ENCODE measurements at places on chromosomes 12 and 14.

- no peak for DNase-seq
Observed at GRCh38 chr12:77133566-77133965, 68.2 kb upstream of the E2F7 start.

- DNase-seq: peak; percentile 32
Observed at GRCh38 chr12:66129934-66130266, 650 bp downstream of the LLPH start.

DNA sequence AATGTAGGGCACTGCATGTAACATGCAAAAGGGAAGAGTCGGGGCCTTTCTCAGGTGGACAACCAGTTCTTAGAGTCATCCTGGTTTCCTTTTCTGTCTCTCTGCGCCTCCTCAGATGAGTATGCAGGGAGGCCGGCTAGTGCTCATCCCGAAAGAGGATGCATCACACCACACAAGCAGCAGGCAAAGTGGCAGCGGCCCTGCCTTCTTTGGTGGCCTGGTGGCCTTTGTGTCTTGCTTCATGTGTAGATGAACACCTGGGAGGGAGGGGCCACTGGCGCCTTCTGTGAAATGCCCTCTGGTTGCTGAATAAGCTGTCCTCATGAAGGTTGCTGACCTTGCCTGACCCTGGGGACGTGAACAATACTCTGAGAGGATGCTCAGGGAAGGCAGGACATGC, 18.0 kb downstream of the SLC24A4 start:
- DNase-seq: peak; percentile 29

GRCh38 chr14:59331217-59331616, 134.0 kb downstream of the GPR135 start:
- no peak for DNase-seq

- DNase-seq: peak; percentile 41
Observed at GRCh38 chr12:108638141-108638827, 4.6 kb upstream of the SELPLG start.

DNA sequence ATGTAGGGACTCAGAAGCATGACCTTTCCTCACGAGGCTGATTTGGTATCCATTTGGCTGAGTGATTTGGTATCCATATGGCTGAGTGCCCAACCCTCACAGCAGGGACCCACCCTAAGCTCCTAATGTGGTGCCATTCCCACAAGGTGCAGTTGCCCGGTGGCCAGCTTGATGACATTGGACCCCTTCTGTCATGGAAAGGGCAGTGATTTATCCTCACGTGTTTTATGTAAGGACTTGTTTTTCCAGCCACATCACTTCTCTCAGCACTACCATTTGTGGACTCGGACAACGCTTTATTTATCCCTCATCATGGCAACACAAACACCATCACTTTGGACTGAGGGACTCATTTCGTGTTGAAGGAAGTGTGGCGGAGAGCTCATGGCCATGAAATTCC, 8.5 kb upstream of the CDC42BPB start:
- no peak for DNase-seq

GRCh38 chr12:7154901-7155470, 24.8 kb downstream of the CLSTN3 start:
- DNase-seq: no peak

DNA sequence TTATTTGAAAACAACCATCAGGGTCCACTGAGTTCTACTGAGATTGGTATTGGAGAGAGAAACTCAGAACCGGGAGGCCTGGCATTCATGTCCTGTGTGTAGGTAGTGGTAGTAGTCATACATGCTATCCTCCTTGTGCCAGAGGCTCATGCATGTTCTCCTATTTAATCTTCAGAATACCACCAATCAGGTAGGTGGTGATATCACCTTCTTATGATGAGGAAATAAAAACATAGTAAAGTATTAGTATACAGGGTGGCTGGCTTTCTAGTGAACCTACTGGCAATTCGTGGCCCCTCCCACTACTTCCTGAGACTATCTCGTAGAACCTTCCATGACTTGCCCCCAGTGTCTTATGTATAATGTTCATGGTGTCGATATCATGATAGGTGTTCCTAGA, 40.5 kb upstream of the EID3 start:
- DNase-seq: no peak

DNA sequence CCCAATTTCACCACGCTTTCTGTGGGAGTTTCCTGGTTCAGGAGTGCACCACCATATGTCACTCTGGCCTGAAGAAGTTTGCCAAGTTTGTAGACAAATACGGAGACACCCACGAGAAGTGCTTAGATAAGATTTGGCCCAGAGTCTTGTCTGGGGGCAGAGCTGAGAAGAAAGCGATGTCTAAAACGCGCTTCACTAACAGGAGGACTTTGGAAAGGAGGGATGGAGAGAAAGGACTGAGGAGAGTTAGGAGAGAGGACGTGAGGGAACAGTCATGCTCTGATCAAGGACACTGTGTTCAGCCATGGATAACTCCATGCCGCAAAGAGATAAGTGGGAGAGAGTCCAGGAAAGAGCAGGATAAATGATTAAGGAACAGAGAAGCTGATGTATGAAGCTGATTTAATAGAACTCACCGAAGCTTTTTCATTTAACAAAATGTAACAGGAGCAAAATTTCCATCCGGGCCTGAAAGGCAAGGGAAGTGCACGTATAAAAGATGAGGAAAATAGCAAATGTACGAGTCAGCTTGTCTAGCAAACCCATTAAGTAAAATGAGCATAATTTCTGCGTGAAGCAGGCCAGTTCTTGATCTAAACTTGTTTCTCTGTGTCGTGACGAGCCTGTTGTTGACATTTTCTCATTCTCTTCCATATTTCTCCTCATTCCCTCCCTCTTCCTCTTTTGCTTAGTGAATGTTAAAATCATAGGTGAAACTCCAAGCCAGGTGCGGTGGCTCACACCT, 23.4 kb upstream of the MAP3K9 start:
- no peak for DNase-seq

DNA sequence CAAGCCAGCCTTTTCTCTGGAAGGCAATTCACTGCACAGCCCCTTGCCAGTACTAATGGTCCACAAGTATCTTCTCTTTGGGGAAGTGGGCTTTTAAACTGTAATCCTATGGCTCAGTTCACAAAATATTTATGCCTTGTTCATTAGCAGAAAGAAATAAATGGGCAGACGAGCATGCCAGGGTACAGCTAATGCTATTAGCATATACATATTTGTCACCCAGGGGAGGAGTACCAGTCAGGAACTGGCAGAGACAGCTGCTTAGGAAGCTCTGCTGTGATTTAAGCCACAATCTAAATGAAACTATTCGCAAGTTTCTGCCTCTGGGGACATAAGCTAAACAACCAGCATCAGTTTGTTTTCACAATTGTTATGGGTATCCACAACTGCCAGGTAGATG, 113.4 kb upstream of the CCDC198 start:
- DNase-seq: peak; percentile 72

GRCh38 chr14:54278665-54279295, 118.0 kb upstream of the CDKN3 start:
- no peak for DNase-seq

DNA sequence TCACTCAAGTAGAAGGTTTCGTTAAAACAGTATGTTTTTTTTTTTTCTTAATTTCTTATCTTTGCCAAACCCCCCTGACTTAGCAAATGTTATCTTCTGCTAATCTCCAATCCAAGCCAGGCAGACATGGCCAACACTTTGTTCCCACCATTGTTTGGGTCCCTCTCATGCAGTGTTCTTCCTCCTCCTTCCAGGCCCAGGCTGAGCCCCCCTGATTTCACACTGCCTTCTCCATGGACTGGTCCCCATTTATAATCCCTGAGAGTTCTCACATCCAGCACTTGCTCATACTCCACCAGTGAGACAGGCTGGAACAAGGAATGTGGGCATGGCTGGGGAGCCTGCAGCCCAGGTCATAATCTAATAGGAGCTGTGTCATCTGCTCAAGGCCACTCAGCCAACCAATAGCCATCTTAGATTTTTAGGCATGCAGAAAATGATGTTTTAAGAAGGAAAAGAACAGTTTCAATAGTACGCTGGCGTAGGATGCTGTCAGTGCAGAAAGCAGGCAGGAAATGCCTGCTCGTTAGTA, 238.4 kb upstream of the CCDC196 start:
- no peak for DNase-seq

GRCh38 chr14:32985866-32986265, 47.2 kb downstream of the NPAS3 start:
- DNase-seq: no peak

DNA sequence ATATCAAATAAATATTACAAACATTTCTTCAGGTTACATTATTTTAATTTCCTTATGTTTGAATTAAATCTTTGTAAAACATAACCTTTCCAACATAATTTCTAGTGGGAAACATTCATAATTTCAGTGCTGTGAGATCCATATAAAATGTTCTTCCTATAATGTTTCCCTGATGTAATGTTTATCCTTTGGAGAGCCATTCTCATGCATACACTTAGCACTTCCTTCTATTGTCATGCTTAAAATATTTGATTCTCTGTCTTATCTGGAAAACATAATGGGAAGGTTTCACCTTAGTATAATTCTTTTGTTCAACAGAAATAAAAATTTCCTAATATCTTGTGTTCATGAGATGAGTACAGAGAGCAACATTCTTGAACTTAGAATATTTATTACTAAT, 472.5 kb downstream of the ADAMTS20 start:
- DNase-seq: no peak

GRCh38 chr12:51887476-51888315, at the start of gene ANKRD33:
TSS of gene ANKRD33 (plus strand) at chr12:51888103. CDS start at chr12:51888187, 84 bp downstream.
- peak; percentile 99 for DNase-seq

DNA sequence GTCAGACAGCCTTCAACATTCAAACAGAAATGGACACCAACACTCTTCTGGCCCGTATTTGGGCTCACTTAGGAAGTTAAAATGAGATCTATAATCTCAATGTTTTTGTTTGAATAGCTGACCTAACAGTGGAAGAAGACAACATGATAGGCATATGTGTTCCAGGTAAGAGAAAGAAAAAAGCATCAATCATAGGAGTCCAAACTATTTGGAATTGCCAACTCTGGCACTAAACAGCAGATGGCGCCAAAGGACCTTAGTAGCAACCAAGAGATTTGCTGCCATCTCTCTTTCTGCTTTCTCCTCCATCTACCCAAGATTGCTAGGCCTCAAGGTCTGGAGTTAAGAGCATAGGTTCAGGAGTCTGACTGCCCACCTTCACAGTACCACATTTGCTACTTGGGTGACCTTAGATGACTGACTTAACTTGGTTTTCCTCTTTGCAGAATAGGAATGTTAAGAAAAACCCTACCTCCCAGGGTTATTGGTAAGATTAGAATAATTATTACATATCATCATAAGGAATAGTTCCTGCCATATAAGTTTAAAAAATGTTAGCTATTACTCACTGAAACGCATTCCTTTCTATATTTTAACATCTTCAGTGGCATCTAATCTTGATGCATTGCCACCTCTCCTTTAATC, 30.2 kb downstream of the PEX5 start:
- DNase-seq: peak; percentile 90

- DNase-seq: no peak
Observed at GRCh38 chr12:87671757-87672156, 357.4 kb downstream of the C12orf50 start.

DNA sequence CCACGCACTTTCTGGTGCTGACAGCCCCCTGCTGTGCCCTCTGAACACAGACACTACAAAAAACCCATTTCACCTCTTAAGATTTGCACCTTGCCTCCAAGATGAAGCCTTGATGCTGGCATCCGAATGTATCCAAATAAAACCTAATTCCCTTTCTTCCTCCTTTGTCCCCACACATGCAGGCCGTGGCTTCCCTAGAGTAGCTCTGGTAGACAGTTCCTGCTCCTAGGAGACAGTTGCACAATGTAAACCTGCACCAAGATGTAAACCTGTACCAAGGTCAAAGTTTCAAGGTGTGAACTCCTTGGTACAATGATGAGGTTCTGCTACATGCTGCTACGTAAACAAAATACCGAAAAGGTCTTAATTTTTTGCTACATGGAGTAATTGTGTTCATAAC, 625 bp upstream of the ABHD12B start:
- DNase-seq: no peak

GRCh38 chr12:44848703-44849085, 27.4 kb downstream of the NELL2 start:
- no peak for DNase-seq

Measured in NCI-H82 (cell line).